ENCODE measurements at places on chromosomes 4 and X. TPM values are rescaled to one million over a fixed set of nuclear protein-coding genes. Genes with fewer than 3 reads are reported as not detected.

DAPP1 gene
- not detected for total RNA-seq

ATXN3L gene
- total RNA-seq, result not detected

SNX12 gene
- 76.9 TPM for total RNA-seq

RAB40A gene
- total RNA-seq, result 0.12 TPM

CLDN22 gene
- total RNA-seq, result not detected

SLC7A11 gene
- 17.6 TPM for total RNA-seq

PABPC1L2B gene
- not detected for total RNA-seq

SPARCL1 gene
- not detected for total RNA-seq

CYBB gene
- total RNA-seq, result 0.04 TPM

ADH7 gene
- not detected for total RNA-seq

BEX5 gene
- not detected for total RNA-seq

UGT2A3 gene
- total RNA-seq, result 0.05 TPM

CENPVL1 gene
- total RNA-seq, result not detected

CXCL1 gene
- total RNA-seq, result 4.3 TPM

ADH6 gene
- 0.12 TPM for total RNA-seq

USO1 gene
- total RNA-seq, result 27.7 TPM

GUCY1A1 gene
- total RNA-seq, result not detected

FUNDC2 gene
- total RNA-seq, result 114 TPM

AMBN gene
- not detected for total RNA-seq

EOLA1 gene
- 19.3 TPM for total RNA-seq

SPON2 gene
- 0.27 TPM for total RNA-seq

MMGT1 gene
- 20.4 TPM for total RNA-seq

GAB3 gene
- 0.90 TPM for total RNA-seq

JCHAIN gene
- not detected for total RNA-seq

TCEAL3 gene
- 15.5 TPM for total RNA-seq

POU3F4 gene
- not detected for total RNA-seq

OPHN1 gene
- total RNA-seq, result 1.9 TPM

CDKL5 gene
- 4.5 TPM for total RNA-seq

CT45A2 gene
- not detected for total RNA-seq

LRAT gene
- total RNA-seq, result 0.07 TPM

RASGEF1B gene
- 0.05 TPM for total RNA-seq

DDX60 gene
- 2.6 TPM for total RNA-seq

ZC4H2 gene
- 1.9 TPM for total RNA-seq

AKAP14 gene
- not detected for total RNA-seq

MAOA gene
- 0.80 TPM for total RNA-seq

SLITRK4 gene
- not detected for total RNA-seq

RRAGB gene
- 12.6 TPM for total RNA-seq

DHRSX gene
- 40.8 TPM for total RNA-seq

PNMA3 gene
- total RNA-seq, result 0.20 TPM

HMX1 gene
- total RNA-seq, result 0.10 TPM

ALB gene
- total RNA-seq, result not detected
